Inflammatory macrophage (primary cell): ENCODE measurements at places on chromosomes 1 and 21.

DNA sequence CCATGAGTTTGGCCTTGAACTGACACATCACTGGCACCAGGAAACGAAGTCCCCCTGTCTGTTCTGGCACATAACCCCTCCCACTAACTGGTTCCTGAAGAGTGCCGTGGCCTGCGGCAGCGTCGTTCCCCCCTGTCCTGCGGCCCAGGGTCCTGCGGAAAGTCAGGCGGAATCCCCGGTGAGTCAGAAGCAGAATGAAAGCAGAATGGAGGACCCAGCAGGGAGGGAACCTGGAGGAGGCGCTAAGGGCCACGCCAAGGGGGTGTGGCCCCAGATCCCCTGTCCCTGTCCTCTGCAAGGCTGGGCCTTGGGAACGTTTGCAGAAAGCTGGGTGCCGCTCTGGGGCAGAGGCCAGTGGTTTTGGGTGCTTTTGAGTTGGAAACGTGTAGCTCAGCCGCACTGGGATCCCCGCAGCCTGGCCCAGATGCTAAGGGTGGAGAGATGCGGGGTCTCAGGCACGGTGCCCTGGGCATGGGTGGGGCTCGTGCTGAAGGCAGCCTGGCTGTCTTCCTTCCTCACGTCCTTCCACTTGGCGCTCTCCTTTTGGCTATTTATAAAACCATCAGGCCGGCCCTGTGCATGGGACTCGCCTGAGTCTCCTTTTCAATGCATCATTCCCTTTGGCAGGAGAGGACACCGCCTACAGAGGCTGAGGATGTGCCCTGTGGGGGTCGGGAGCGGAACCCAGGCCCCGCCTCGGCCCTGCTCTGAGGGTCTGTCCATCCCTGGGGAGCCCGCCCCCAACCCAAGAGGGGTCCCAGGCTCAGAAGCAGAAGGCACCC, 36.2 kb downstream of the TP73 start:
- DNase-seq, result no peak

- peak; percentile 34 for DNase-seq
These were observed 9.9 kb upstream of the ETV3 start for GRCh38 chr1:157147906-157148700.

- no peak for DNase-seq
These were observed 38.2 kb downstream of the CD46 start for GRCh38 chr1:207789792-207790787.

GRCh38 chr1:45340816-45341466, 701 bp upstream of the MUTYH start:
- no peak for DNase-seq

DNA sequence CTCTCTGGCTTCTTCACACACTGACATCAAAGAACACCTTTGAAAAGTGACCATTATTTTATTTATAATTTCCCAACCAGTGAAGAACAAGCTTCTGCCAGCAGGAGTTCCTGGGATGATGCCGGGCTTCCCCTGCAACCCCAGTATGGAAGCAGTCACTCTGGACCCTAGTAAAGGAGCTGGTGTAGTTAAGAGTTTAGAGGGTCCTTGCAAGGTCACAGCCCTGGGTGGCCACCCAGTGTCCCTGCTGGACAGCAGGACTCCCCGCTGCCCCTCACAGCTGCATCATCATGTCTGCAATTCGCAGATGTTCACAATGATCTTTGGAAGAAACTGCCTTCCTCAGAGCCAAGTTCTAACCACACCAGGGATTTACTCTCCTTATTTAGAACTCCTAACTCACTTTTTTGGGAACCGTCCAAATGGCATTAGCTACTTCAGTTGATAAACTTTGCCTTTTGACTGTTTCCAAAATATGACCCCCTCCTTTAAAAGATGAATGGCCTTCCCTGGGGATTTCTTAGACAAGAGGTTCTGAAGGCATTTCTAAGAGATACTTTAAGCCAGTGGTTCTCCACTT, 90.6 kb downstream of the HIVEP3 start:
- no peak for DNase-seq

GRCh38 chr21:31337996-31338907, 5.8 kb downstream of the TIAM1 start:
- no peak for DNase-seq

DNA sequence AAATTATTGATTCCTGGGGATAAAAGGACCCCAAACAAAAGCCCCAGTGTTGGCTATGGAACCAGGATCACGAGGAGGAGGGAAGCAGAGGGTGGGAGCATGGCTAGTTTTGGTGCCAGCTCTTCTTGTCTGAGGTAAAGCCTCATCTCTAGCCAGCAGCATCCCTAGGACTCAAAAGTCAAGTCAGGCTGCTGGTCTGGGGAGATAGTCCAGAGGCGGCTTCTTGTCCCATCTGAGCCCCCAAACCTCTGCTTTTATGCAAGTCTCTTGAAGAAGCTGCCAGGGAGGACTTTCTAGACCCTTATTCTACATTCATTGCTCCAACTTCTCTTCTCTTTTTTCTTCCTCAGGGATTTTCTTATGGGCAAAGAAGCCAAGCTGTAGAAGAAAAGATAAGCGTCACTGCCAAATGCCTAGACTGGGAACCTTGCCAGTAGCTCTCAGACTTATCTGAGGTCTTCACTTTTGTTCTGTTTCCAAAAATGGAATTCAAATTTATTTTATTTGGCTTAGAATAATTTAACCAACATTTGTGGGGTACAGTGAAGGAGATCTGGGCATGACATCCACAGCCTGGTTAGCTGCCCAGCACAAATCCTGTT, 6.9 kb upstream of the ANKRD35 start:
- DNase-seq, result no peak

- peak; percentile 88 for DNase-seq
These were observed 1.6 kb downstream of the ERVH48-1 start for GRCh38 chr21:42923553-42924432.

DNA sequence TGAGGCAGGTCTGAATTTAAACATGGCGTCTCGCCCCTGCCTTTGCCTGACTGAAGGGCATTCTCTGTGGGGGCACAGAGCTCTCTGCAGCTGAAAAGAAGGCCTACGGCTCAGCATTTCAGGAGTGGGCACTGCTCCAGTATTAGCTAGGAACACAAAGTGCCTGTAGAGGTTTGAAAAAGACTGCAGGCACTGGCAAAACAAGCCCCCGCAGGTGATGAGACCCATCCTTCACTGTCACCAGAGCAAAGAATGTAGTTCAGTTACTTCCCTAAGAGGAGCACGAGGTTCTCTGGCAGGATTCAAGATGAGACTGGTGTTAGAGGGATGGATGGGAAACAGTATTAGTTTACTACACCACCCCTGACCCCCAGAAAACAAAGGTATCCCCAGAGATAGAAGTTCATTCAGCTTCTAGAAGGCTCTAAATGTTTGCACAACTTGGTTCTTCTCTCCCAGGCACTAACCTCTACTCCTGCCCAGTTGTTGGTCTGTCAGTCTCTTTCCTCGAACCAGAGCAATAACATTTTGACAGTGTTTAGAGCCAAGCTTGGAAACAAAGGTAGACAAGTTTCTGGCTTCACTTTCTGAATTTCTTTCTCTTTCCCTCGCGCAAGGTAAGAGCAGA, 101.9 kb upstream of the KCNE2 start:
- DNase-seq, result no peak

DNA sequence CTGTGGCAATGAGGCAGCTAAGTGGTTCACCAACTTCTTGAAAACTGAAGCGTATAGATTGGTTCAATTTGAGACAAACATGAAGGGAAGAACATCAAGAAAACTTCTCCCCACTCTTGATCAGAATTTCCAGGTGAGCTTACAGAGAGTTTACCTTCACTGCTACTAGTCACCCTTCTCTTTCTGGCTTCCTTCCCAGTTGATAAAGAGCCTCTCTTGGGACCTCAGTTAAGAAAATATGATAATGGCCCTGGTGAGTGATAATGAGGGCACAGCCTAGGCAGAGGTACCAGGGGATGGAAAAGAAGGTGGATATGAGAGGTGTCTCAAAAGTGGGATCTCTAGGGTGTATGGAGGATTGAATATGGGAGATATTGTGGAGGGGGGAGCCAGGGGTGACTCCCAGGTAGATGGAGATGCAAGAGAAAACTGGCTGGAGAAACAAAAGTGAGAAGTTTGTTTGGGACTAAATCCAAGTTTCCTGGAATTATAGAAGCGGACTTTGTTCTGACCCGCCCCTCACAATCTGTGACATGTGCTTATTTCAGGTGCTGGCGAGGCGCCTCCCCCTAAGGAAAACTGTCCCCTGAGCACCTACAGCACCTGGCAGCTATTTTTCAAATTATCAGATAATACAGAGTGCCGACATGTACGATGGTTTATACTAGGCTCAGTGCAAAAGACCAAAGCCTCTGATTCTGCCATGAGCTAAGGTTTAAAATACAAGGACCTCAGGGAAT, 13.7 kb downstream of the MTARC2 start:
- DNase-seq, result no peak

GRCh38 chr1:165564561-165564960, 20.8 kb downstream of the LRRC52 start:
- DNase-seq, result no peak

DNA sequence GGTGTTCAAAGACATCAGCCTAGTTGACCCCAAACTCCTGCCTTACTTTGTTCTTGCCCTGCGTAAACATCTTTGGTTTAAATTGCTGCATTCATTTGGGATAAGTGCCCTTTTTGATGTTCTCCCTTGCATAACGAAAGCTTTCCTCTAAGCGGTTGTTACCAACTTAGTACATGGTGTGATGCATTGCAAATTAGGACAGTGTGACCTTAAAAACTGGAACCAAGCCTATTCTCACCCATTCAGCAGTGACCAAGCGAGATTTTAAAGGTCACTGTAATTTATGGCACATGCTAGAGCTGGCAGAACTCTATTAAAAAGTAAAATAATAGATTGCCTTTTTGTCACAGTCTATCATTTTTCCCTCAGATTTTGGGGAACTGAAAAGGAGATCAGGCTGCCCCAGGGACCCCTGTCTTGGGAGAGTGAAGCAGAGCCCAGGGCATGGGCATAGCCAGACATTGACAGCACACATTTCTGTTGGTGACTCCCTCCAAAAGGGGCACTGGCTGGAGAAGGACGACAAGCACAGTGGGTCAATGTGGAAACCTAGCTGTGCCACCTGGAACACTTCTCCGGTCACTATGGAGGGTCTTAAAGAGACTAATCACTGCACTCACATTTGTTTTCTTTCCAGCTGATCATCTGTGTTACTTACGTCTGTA, 63.9 kb downstream of the KCNK1 start:
- no peak for DNase-seq

GRCh38 chr1:94037392-94038229, 83.3 kb downstream of the ABCA4 start:
- DNase-seq, result peak; percentile 41

GRCh38 chr1:86616871-86617270, 70.0 kb downstream of the CLCA4 start:
- peak; percentile 64 for DNase-seq

GRCh38 chr1:220813013-220813412, 26.3 kb downstream of the MTARC1 start:
- DNase-seq, result peak; percentile 56

DNA sequence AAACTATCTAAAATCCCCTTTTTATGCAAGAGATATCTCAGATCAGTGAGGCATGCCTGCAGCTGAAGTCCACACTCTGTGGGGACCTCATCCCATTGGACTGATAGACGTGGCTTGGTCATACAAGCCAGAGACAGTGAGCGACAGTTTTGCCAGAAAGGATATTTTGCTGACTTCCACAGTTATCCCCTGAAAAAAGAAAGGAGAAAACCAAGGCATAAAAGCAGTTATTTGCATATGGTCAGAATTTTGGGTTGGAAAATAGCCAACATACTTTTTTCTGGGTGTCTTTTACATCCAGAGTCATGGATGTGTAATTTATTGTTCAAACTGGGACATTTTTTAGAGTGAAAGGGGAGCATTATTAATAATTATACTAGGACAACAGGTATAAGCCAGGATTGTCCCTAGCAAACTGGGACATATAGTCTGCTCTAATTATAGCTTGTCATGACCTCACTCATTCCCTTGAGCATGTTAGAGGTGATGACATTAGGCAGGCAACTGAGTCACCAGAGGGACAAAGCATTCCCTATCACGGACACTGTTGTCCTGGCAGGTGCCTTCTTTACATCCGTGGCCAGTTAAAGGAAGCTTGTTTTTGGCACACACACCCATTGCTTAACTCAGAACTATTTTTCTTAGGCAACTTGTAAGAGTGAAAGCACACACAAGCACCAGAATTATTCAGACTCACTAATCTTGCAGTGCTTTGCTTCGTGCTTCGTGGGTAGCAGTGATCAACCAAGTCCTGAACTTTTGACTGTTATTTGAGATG, 65.5 kb downstream of the PRRX1 start:
- no peak for DNase-seq

GRCh38 chr21:32475162-32475812, 62.8 kb downstream of the EVA1C start:
- no peak for DNase-seq

GRCh38 chr1:30149226-30149625, 574.2 kb downstream of the MATN1 start:
- no peak for DNase-seq

DNA sequence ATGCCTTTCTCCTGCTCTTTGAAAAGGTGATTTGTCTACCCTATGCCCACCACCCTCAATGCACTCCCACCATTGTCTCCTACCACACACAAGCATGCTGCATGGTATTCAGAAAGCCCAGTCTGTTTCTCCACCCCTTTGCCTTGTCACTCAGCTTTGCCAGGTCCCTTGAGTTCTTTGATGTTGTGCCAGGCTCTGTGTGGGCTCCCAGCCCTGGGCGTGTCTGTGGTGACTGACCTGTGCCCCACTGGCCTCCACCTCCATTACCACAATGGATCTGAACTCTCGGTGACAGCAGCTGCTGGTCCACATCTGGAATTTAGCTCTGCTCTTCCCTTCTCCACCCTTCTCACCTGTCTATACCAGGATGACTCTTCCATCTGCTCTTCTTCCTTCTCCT, 34.9 kb downstream of the ATP2B4 start:
- no peak for DNase-seq

- peak; percentile 42 for DNase-seq
These were observed 14.0 kb upstream of the ZNF692 start for GRCh38 chr1:248872752-248873408.

GRCh38 chr1:15799004-15799867, 8.2 kb downstream of the UQCRHL start:
- DNase-seq, result no peak

GRCh38 chr1:232940262-232940661, 10.1 kb upstream of the NTPCR start:
- no peak for DNase-seq
